Occipital lobe (tissue), 3 donors: ENCODE measurements at places on chromosomes 12 and 14.

- DNase-seq: no peak
These were observed 192.3 kb downstream of the ANO4 start for GRCh38 chr12:100986595-100987547.

DNA sequence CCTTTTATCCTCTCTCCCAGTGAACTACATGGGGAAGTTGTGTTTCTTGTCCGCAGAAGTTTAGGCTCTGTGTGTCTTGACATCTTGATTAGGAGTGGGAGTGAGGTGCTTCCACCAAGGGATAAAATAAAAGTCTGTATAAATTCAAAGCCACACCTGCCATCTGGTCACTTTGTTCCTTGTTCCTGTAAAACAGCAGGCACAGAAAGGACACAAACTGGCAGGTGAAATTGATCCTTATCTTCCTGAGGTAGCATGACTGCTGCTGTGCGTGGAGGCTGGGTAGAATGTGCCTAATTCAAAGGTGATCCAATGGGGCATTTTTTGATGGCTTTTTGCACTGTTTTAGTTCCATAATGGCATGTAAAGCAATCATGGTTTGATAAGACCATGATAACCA lies 104.3 kb upstream of the KITLG start:
- DNase-seq: no peak

- DNase-seq: no peak
These were observed 26.9 kb downstream of the BCL11B start for GRCh38 chr14:99244941-99245563.

GRCh38 chr12:28222081-28222700 lies 31.9 kb downstream of the CCDC91 start:
- no peak for DNase-seq

DNA sequence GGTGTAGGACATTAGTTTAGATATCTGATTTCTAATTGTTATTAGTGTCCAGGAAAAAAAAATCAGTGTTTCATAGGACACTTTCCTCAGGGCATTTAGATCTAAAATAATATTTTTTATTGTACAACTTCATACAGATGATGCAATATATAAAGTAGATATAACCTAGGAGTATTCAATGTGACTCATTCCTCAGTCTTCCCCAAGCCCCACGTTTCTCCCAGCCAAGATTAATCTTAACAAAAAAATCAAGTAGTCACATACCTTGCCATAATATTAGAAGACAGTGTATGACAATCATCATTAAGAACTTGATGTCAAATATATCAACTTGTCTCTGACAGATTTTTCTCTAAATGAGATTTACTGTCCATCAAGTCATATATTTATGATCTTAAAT lies 37.1 kb downstream of the PPFIA2 start:
- no peak for DNase-seq

GRCh38 chr14:65336191-65336591 lies 76.3 kb upstream of the FUT8 start:
- no peak for DNase-seq

DNA sequence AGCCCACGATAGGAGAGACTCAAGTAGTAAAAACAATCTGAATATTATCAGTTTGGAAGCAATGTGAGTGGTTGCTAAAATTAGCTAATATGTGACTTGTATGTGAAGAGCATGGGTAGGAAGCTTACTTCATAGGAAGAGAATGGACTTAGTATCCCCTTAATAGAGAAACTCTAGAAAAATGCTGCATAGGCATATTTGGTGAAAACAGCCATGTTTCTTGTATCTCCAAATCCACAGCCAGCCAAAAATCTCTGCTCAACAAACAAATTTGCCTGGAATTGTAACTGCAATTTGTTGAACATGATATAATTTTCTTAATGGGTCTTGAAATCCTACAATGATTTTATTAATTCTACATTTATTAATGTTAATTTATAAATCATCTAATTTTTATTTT lies 1252.9 kb upstream of the TMEM132C start:
- no peak for DNase-seq

DNA sequence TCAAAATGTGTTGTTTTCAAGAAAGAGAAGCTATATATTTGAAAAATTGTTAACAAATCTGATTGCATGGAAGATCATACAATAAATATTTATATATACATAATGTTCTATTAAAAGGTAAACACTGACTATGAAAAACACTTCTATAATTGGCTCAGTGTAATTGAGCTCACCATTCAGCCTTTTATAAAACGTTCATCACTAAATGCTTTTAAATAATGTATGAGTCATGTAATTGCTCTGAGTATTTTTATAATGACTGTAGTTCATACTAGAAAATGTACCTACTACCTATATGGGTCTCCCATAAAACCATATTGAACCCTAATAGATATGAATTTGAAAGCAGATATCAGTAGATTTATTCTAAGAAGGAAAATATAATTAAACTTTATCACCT lies 240.4 kb upstream of the MGAT4C start:
- DNase-seq: no peak

GRCh38 chr14:63800651-63801375 lies 52.0 kb upstream of the SYNE2 start:
- no peak for DNase-seq

DNA sequence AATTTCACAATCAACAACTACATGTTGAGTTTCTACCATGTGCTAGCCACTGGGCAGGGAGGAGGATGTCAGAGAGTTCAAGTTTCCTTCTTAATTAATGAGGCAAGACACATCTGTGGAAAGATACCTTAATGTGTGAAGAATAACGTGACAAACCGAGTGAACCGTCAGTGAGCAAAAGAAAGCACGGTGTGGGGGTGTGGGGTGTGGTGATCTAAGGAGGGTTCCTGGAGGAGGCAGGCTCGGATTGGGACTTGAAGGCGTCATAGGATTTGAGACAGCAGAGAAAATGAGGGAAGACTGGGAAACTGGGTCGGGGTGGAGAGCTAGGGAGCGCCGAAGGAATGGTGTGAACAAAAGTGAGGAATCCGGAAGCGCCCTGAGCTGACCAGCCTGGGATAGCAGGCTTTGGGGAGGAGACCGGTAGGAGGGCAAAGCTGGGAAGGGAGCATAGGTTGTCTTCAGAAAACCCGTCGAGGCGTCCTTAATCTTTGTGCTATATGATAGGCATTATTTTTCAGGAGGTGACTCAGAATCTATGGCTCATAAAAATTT lies 22.3 kb downstream of the GALNT8 start:
- no peak for DNase-seq

GRCh38 chr12:104957719-104958000 lies 430 bp downstream of the SLC41A2 start:
- no peak for DNase-seq

DNA sequence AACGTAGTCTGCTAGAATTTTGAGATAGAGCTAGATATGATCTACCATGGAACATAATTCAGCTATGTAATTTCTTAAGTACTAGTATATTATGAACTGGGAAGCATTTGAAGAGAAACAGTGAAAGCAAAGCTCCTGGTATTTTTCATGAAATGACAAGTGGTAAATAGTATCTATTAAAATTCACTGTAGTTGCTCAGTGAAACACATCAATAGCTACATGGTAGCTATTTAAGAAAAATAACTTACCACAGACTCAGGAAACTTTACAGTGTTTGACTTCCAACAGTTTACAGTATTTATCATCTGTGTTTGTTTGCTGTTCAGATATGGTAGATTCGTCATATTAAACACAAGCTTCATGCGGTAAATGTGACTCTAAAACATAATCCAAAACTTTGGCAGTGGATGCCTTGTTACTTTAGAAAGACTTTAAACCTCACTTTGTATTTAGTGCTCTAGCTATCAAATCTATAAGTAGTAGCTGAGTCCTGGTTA lies 25.2 kb downstream of the WNK1 start:
- no peak for DNase-seq

DNA sequence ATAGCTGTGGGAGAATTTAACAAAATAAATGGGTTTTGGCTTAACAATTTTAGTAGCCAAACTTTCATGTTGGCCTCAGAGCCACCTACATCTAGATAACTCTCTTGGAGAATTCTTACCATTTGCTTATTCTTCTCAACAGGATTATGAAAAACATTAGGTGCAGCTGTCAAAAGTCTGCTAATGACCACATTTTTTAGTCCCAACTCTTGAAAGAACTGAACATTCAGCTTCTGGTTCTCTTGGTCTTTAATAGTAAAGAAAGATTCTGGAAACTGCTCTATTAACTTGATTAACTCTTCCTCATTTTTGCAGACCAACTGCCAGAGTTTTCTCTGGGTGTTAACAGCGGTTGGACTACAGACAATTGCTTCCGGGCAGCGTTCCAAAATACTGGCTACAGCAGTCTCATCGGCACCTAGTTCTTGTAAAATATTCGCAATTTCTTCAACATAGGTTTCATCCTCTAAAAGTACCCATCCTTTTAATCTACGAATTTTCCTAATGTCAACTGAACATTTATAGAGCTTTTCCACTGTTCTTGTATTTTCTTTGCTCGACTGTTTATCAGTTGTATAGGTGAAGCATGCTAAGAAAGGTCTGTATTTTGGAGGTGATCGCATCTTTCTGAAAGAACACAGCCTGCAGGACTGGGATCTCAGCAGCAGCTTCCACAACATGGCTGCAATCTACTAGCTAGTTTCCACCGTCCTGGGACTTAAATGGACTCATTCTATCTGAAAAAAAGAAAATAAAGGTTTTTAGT lies 8.7 kb downstream of the MTERF2 start:
- peak; percentile 25 for DNase-seq

- no peak for DNase-seq
These were observed 41.5 kb downstream of the KCTD10 start for GRCh38 chr12:109435428-109436187.

- no peak for DNase-seq
These were observed 10.2 kb downstream of the HEATR5A start for GRCh38 chr14:31410048-31410650.

GRCh38 chr12:14828892-14829291 lies 14.4 kb downstream of the ART4 start:
- DNase-seq: no peak

DNA sequence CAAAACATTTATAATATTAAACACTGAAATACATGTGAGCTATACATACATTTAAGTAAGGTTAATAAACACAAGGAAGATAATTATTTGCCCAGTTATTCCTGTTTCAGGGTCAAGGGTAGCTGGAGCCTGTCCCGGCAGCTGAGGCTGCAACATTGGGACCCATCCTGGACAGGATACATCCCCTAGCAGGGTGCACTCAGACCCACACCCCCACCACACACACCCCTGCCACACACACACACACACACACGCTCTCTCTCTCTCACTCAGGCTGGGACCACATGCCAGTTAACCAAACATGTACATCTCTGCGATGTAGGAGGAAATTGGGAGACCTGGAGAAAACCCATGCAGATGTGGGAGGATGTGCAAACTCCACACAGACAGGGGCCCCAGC lies 112.6 kb upstream of the TMCC3 start:
- no peak for DNase-seq

GRCh38 chr14:67269298-67270060 lies 28.2 kb downstream of the PALS1 start:
- no peak for DNase-seq

- no peak for DNase-seq
These were observed 414.8 kb upstream of the LMO3 start for GRCh38 chr12:17020765-17021164.

DNA sequence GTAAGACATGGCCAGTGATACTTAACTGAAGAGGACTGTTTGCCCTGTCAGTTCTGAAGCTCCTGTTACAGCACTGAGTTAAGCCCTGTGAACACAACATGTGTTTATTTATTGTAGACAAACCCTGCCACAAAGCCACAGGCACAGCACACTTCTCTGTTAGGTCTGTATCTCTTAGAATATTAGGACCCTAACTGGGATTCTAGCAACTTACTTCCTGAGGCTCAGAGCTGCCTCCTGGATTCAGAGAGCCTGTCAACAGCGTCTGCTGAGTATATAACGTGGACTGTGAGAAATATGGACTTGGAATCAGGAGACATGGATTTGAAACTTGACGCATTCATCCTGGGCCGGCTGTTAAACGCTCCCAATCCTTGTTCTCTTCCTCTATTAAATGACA lies 135.0 kb upstream of the HIF1A start:
- DNase-seq: no peak

- DNase-seq: no peak
These were observed 61.3 kb upstream of the DICER1 start for GRCh38 chr14:95218472-95219193.

- no peak for DNase-seq
These were observed 186.1 kb downstream of the TSPAN9 start for GRCh38 chr12:3263282-3263681.

GRCh38 chr12:82883394-82884355 lies 197.0 kb downstream of the TMTC2 start:
- DNase-seq: no peak

DNA sequence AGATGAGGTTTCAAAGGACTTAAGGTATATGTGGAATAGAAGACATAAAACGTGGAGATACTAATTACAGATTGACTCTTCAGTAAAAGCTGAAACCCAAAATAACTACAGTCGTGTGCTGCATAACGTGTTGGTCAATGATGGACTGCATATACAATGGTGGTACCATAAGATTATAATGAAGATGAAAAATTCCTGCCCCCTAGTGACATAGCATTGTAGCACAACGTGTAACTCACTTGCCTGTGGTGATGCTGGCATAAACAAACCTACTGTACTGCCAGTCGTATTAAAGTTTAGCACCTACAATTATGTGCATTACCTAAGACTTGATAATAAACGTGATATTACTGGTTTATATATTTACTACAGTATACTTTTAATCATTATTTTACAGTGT lies 150.3 kb downstream of the LRRK2 start:
- no peak for DNase-seq

DNA sequence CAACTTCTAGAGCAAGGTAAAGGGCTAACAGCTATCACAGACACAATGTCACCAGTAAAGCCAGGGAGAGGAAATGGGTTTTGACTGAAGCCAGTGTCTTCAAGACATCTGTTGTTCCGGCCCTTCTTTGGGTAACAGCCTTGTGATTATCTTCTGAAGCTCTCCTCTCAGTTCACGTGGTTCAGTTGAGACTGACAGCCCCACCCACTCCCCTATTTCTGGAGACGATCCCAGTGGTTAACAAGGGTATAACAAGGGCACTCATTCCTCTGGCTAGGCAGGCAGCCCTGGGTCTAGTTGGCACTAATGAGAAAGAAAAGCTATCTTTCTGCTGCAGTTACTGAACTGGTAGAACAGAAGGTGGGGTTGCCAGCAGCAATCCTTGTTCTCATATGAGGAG lies 6.9 kb downstream of the GNPTAB start:
- peak; percentile 25 for DNase-seq

GRCh38 chr14:95221531-95221930 lies 64.2 kb upstream of the DICER1 start:
- DNase-seq: no peak

DNA sequence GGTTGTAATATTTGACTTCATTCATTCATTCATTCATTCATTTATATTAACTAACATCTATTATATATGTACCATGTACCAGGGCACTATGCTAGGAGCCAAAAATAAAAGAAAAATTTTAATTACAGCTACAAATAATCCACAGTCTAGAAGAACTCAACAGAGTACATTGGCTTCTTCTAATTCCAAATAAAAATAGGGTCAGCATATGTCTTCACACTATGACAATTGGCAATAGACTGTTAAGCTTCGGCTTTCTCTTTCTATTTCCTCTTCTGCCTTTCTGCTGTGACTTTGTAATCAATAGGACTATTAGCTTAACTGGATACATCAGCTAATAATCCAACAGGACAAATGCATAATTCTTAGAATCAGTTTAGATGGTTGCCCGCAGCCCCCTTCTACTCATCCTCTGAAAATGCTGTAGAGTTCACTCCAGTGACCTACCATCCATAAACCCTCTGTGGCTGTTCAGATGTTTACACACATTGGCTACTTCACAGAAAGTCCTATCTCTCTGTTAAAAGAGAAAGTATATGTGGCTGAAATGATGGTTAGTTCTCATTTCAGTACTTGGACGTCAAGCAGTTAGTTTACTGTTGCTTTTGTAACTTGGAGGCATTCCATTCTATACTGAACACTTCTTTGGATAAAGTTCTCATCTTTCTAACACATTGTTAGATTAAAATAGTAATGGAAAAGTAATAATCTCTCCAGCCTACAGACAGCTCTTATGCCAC lies 445.5 kb upstream of the GARIN6 start:
- DNase-seq: no peak
